ENCODE measurements at places on chromosomes 2 and 18. TPM values are rescaled to one million over a fixed set of nuclear protein-coding genes. Genes with fewer than 3 reads are reported as not detected.

DNA sequence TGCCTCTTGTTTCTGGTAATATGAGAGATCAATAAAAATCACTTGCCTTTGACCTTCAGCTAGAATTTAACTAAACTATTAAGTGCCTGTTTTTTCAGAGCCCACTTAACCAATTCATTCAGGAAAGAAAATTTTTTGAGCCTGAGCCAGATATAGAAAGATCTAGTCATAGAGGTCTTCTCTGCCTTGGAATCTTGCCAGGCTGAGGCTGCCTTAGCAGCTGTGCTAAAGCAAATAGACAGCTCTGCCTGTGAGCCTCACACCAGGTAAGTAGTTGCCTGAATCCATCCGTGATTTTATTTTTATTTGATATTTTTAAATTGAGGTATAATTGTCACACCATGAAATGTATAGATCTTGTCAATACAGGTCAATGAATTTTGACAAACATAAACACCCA lies 27.4 kb downstream of the EVX2 start:
- no peak for ATAC-seq

The PPP1R1C gene
- 1.8 TPM for total RNA-seq

- no peak for ATAC-seq
Measured at GRCh38 chr18:23451491-23451890, 1.6 kb upstream of the RIOK3 start.

The ANKRD30B gene
- not detected for total RNA-seq

The MAP3K19 gene
- total RNA-seq, result not detected

The ZDBF2 gene
- 5.6 TPM for total RNA-seq

DNA sequence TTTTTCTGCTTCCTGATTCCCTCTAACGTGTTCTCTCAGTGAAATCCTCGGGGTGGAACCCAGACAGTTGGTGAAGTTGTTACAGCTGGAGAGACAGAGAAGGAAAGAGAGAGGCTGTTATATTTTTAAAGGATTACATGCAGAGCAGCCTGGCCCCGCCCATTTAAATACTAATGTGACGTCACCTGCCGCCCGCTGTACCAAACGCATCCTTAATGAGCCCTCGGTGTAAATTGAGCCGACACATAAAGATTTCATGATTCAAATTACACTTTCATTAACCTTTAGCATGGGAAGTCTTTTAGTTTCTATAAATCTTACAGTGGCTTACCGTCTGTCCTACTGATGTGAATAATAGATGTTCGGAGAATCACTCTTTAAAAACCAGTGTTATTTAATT lies 164.0 kb upstream of the SIX3 start:
- ATAC-seq, result no peak

DNA sequence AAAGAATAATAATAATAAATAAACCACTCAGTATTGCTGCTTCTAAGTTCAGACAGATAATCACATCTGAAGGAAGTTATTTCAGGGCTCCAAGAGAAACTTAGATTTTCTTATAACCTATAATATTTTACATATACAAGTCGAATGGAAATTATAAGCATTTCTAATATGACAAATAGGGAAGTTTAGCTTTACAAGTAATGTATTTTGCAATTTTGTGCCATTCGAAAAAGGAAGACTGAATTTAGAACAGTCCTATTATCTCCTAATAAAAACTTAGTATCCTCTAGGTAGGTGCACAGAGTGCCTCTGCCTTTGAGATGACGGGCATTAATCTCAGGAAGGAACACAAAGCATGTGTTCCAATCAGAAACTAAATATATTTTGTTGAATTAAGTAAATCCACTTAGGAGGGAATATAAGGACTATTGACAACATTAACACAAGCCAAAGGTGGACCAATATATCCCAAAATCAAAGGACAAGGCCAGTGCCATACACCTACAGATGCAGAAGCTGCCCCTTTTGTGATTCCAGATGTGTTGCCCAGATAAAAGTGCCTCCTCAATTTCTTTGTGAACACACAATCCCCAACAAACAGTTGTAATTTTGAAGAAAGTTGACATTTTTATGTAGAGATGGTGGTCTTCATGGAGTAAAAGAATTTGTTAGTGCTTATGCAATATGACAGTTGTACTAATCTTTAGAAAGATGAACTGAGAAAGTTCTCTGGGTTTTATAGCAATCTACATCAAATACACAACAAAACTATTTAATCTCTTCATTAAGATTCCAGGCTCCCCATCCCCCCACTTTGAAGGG lies 36.6 kb downstream of the PTCD3 start:
- no peak for ATAC-seq

GRCh38 chr2:60826111-60826510 lies 55.3 kb upstream of the REL start:
- peak; percentile 38 for ATAC-seq

GRCh38 chr2:114384441-114384840 lies 58.0 kb upstream of the DPP10 start:
- no peak for ATAC-seq

The VPS54 gene
- total RNA-seq, result 12.6 TPM

The SCN1A gene
- total RNA-seq, result not detected
